ENCODE measurements at places on chromosomes 11 and 22. TPM values are rescaled to one million over a fixed set of nuclear protein-coding genes. Genes with fewer than 3 reads are reported as not detected.

Gene P2RY2
- 7.4 TPM for polyA plus RNA-seq

- no peaks in the 10 kb centered on the region for H3K36me3 ChIP-seq
- H3K27me3 ChIP-seq, result no peaks in the 10 kb centered on the region
- H3K4me1 ChIP-seq, result peaks cover 18% of the 10 kb centered on the region
- no peak overlapping the region for H3K27ac ChIP-seq
- H3K4me3 ChIP-seq, result no peak overlapping the region
Measured at GRCh38 chr11:120296554-120296953, 28.5 kb upstream of the TLCD5 start.

DNA sequence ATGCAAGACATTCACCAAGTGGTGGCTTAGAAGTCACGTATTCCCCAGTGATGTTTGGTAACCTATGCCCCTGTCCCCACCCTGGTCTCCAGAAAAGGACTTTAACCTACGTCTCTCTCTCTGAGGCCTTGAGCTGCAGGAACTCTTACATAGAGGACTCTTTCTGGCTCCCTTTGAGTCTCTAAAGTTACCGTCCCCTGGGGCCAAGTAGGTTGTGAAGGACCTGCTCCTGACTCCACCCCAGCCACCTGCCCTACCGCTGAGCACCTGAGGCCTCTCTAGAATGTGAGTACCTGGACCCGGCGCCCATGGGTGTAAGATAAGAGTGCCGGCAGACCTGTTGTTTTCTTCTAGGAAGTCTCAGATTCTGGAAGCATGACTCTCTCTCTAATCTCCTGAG, 95.4 kb downstream of the TIMP3 start:
- no peak overlapping the region for H3K4me3 ChIP-seq
- H3K36me3 ChIP-seq, result no peaks in the 10 kb centered on the region
- no peaks in the 10 kb centered on the region for H3K27me3 ChIP-seq
- peak; percentile 59 for DNase-seq
- no peak overlapping the region for H3K27ac ChIP-seq

DNA sequence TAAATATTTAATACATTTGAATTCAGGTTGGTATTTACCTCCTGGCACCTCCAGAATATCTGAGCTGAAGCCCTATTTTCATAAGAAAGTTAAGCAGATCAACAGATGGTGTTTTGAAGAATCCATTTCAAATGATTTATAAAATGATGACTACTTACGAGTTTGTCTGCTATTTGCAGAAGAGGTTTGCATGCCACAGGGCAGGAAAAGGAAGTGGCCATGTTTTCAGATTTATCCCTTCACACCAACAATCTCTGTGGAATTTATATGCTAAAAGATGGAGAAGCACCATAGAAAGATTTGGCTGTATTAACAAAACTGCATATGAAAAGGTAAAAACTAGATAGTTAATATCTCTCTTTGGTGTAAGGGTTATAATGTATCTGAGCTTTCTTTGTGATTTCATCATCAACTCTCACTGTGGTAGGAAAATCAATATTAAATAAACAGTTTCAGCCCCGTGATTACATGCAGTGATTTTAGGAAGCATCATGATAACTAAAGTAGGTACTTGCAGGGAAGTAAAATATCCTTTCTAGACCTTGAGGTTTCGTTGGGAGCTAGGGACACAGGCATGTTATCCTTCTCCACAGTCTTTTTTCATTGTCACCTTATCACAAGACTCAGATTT, 2.6 kb downstream of the BMAL1 start:
- DNase-seq, result no peak
- H3K36me3 ChIP-seq, result no peaks in the 10 kb centered on the region
- no peak overlapping the region for H3K27ac ChIP-seq
- H3K4me3 ChIP-seq, result no peak overlapping the region
- peaks cover 3% of the 10 kb centered on the region for H3K4me1 ChIP-seq
- peaks cover 45% of the 10 kb centered on the region for H3K27me3 ChIP-seq

- DNase-seq, result peak; percentile 69
- no peaks in the 10 kb centered on the region for H3K36me3 ChIP-seq
- peak within 1 kb of the TSS; percentile 18 for H3K4me3 ChIP-seq
- no peak within 1 kb of the TSS for H3K27ac ChIP-seq
Measured at GRCh38 chr11:117796872-117797529, at the start of gene DSCAML1. TSS of gene DSCAML1 (minus strand) at chr11:117797216. CDS start at chr11:117797079, 137 bp downstream.

Gene MRGPRX4
- not detected for polyA plus RNA-seq

Gene KDM4E
- polyA plus RNA-seq, result 0.49 TPM

DNA sequence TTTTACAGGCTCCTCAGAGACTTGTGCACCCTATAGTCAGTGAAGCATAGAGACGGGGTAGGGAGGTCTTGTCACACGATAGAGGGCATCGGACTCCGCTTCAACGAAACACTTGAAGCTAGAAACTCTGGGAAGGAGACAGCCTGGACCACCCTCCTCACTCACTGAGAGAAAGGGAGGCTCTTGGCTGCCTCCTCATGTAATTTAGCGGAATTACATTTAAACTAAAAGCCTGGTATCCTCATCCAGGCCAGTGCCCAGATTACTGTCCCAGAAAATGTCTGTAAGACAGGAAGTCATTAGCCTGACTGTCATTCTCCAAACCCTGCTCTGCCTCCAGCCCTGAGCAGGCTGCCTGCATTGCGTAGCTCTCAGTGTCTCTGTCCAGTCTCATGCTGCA, 36.0 kb downstream of the TTLL1 start:
- H3K27me3 ChIP-seq, result no peaks in the 10 kb centered on the region
- H3K27ac ChIP-seq, result no peak overlapping the region
- no peak overlapping the region for H3K4me3 ChIP-seq
- H3K36me3 ChIP-seq, result no peaks in the 10 kb centered on the region

DNA sequence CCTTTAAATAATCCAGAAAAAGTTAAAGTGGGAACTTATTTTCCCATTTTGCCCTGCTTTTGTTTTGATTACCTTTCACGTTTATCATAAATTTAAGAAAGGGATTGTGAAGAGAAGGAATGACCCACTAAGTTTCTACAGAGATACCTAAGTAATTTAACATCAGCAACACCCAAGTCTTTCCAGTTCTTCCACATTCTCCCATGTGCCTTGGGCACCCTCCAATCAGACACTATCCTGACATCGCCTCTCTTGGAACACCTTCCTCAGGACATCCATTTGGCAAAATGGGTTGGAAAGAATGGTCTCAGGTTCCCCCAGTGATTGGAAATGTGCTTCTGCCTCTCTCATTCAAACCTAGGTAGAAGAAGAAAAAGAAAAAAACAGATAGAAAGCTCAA, 6.3 kb downstream of the BBOX1 start:
- no peak for DNase-seq
- H3K4me1 ChIP-seq, result no peaks in the 10 kb centered on the region
- no peaks in the 10 kb centered on the region for H3K36me3 ChIP-seq
- H3K4me3 ChIP-seq, result no peak overlapping the region

- no peak overlapping the region for H3K4me3 ChIP-seq
- DNase-seq, result no peak
Measured at GRCh38 chr11:131618201-131618600, 247.8 kb downstream of the NTM start.

DNA sequence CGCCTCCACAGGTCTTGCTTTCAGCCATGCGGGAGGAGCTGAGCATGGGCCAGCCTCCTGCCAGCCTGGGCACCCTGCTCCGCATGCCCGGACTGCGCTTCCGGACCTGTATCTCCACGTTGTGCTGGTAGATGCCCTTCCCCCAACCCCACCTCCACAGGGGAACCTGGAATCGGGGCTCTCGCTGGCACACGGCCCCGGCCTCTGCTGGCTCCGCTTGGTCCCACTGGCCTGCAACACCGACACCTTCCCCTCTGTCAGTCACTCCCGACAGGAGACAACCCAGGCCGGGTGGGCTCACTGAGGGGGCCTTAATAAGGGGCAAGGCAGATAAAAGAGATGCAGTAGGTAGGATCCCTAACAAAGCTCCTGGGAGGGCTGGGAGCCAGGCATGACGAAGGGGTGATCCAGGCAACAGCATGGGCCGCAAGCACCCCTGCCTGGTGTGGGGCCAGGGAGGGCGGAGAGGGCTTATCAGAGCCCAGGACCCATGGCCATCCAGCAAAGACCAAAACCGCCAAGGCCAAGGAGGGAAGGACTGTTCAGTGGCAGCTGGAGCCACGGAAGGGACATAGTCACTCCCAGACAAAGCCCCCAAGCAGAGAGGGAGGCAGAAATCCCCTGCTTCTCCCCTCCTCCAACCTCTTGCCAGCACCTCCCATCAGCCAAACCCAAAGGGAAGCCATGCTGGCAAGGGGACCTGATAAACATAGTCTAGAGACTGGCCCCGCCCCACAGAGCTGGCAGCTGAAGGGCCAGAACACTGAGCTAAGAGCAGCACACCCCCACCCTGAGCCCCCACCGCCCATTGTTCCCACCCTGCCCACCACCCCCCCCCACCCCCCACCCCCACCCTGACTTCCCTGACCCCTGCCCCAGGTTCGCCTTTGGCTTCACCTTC, 8.0 kb downstream of the SLC22A12 start:
- no peak for DNase-seq

DNA sequence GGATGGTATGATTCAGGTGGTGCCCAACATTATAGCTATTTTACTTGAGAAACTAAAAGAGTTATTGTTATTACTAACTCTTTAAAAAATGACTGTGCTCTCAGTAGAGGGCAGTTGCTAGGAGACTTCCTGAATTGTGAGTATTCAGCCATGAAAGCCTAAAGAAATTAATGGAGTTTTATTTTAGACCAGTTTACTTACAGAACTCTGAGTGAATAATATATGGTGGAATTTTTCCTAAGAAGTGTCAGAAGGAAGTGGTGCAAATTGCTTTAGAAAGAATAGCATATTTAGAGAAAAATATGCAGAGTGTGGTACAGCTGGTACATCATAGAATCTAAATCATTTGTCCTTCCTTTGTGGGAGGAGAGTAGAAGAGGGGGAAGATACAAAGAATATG, 689.9 kb upstream of the CCDC90B start:
- H3K36me3 ChIP-seq, result no peaks in the 10 kb centered on the region
- no peaks in the 10 kb centered on the region for H3K27me3 ChIP-seq
- H3K27ac ChIP-seq, result no peak overlapping the region
- no peak for DNase-seq

Gene OR51B4
- not detected for polyA plus RNA-seq

DNA sequence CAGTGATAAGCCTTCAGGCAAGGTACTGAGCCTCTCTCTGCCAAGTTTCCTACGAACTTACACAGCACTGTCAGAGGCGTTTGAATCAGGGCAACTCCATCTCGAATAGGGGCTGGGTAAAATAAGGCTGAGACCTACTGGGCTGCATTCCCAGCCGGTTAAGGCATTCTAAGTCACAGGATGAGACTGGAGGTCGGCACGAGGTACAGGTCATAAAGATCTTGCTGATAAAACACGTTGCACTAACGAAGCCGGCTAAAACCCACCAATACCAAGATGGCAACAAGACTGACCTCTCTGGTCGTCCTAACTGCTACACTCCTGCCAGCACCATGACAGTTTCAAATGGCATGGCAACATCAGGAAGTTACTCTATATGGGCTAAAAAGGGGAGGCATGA, 20.4 kb upstream of the POGLUT3 start:
- no peaks in the 10 kb centered on the region for H3K36me3 ChIP-seq
- no peaks in the 10 kb centered on the region for H3K4me1 ChIP-seq
- H3K4me3 ChIP-seq, result no peak overlapping the region
- H3K27ac ChIP-seq, result no peak overlapping the region
- DNase-seq, result no peak

GRCh38 chr22:49676783-49677494, 150.7 kb downstream of the BRD1 start:
- no peak overlapping the region for H3K27ac ChIP-seq
- H3K4me1 ChIP-seq, result no peaks in the 10 kb centered on the region
- no peak overlapping the region for H3K4me3 ChIP-seq
- peaks cover 7% of the 10 kb centered on the region for H3K27me3 ChIP-seq

Gene NLRP10
- not detected for polyA plus RNA-seq

- H3K27me3 ChIP-seq, result no peaks in the 10 kb centered on the region
- no peak overlapping the region for H3K4me3 ChIP-seq
- DNase-seq, result peak; percentile 42
- H3K4me1 ChIP-seq, result peaks cover 5% of the 10 kb centered on the region
- peaks cover 6% of the 10 kb centered on the region for H3K36me3 ChIP-seq
Measured at GRCh38 chr22:17954200-17954859, 70.0 kb downstream of the MICAL3 start.

Gene ZNF280A
- polyA plus RNA-seq, result not detected

Gene C11orf91
- not detected for polyA plus RNA-seq

Gene RHOD
- 28.6 TPM for polyA plus RNA-seq

GRCh38 chr22:43923631-43924464, at the start of gene PNPLA3:
TSS of gene PNPLA3 (plus strand) at chr22:43923805. CDS start at chr22:43923912, 107 bp downstream.
- H3K36me3 ChIP-seq, result no peaks in the 10 kb centered on the region
- peak within 1 kb of the TSS; percentile 44 for H3K4me3 ChIP-seq
- H3K27ac ChIP-seq, result no peak within 1 kb of the TSS
- no peaks in the 10 kb centered on the region for H3K4me1 ChIP-seq
- peak; percentile 87 for DNase-seq

GRCh38 chr11:44901120-44901633, 49.5 kb downstream of the TP53I11 start:
- H3K36me3 ChIP-seq, result no peaks in the 10 kb centered on the region
- H3K27ac ChIP-seq, result no peak overlapping the region
- no peaks in the 10 kb centered on the region for H3K27me3 ChIP-seq
- DNase-seq, result peak; percentile 42
- no peak overlapping the region for H3K4me3 ChIP-seq

DNA sequence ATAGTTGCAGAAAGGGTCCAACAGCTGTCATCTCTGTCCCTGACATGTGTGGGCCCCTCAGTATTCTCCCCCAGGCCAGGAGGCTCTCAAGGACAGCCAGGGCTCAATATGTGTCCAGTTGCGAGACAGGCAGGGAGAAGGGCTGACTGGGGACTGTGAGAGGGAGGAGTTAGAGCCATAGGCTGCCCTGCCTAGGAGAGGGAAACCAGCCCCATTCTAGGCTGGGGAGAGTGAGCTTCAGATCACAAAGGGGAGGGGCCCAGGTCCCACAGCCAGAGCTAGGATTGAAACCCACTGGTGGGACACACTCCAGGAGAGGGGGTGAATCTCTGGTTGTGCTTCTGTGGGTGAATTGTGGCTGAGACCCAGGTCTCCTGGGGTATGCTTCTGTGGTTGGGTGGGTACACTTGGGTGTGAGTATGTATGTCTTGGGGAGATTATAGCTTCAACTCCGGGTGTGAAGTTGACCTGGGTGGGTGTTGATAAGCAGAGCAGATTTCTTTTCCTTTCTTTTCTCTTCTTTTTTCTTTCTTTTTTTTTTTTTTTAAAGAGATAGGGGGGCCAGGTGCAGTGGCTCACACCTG, 2.1 kb upstream of the CARNS1 start:
- no peak for DNase-seq
- no peak overlapping the region for H3K27ac ChIP-seq
- no peaks in the 10 kb centered on the region for H3K36me3 ChIP-seq
- no peak overlapping the region for H3K4me3 ChIP-seq
- peaks cover 21% of the 10 kb centered on the region for H3K4me1 ChIP-seq

DNA sequence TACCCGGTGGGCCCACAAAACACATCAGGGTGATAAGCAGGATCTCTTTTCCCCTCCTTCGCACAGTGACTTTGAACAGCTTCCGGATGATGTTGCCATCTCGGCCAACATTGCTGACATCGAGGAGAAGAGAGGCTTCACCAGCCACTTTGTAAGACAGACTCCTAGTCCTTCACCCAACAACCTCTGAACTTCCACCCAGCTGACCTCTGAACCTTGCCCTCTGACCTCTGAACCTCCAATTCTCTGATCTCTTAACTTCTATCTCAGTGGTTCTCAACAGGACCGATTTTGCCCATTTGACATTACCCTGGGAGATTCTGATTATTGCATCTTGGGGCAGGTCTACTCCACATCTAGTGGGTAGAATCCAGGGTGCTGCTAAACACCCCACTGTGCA, 3.2 kb downstream of the NCF4 start:
- DNase-seq, result no peak
- H3K4me1 ChIP-seq, result no peaks in the 10 kb centered on the region
- no peak overlapping the region for H3K27ac ChIP-seq
- H3K36me3 ChIP-seq, result no peaks in the 10 kb centered on the region
- no peaks in the 10 kb centered on the region for H3K27me3 ChIP-seq

Gene PYGM
- 1.0 TPM for polyA plus RNA-seq

- H3K4me1 ChIP-seq, result peaks cover 7% of the 10 kb centered on the region
- no peaks in the 10 kb centered on the region for H3K27me3 ChIP-seq
- H3K4me3 ChIP-seq, result no peak overlapping the region
- DNase-seq, result no peak
Measured at GRCh38 chr11:34154059-34154875, 48.8 kb downstream of the NAT10 start.

All from small intestine (tissue), 16 donors.